ENCODE measurements at places on chromosomes 1 and 21.
A peak's percentile ranks its signal among the peaks of the same experiment; 100 is the strongest.

- DNase-seq = no peak
These were observed 91.2 kb upstream of the KCNJ15 start for GRCh38 chr21:38165466-38166172.

- no peak for DNase-seq
These were observed 48.4 kb downstream of the TRIM11 start for GRCh38 chr1:228358039-228358763.

DNA sequence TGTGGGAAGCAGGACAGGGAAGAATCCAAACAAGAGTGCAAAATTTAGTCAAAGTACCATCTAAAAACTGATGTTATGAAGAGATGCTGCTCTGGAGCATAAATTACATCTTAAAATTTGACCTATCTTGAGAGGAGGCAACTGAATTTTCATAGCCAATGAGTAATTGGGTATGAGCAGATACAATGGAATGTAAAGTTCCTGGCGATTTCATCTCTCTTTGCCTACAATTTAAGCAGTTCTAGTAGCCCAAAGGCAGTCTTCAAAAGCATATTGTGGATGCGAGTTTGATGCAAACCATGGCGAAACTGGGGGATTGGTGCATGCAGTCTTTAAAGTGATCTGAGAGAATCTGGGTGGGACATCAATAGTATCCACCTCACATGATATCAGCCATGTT lies 1265.9 kb downstream of the BRINP3 start:
- DNase-seq = no peak

DNA sequence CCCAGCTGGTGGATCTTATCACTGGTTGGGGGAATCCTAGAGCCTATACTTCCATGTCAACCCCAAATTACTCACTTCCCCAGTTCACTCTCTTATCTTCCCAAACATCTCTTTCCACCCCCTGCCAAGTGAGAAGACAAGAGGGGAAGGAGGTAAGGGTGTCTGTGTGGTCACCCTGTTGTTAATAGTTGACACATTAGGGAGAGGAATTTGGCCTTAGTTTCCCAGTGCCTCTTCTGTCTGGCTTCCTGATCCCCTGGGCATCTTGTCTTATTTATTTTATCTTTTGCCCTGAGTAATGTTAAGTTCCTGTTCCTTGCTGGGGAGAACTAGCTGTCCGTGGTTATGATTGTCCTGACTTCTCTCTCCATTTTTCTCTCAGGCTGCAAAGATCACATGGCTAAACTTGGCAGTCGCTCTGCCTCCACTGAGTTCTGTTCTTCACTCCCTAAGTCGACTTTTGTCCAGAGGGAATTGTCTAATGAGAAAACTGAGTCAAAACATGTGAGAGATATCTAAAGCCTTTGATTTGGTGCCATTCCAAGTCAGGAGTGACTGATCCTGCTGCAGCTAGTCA lies 157.1 kb upstream of the SYT6 start:
- DNase-seq = no peak

GRCh38 chr21:16377120-16377658 lies 647.4 kb downstream of the USP25 start:
- no peak for DNase-seq

GRCh38 chr1:17551755-17552234 lies 12.3 kb downstream of the ARHGEF10L start:
- DNase-seq = no peak

DNA sequence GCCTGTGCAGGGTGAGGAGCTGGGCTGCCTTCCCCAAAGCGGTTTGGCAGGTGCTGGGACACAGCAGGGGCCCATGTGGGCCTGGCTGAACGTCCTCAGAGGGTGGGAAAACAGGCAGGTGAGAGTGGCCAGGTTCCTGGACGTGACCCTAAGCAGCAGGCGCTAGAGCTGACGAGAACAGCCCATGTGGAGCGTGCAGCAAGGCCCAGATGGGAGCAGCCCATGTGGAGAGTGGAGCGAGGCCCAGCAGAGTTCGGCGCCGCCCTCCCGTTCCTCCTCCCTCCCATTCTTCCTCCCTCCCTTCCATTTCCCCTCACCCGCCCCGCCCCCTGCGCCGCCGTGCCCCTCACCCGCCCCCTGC lies 314.4 kb upstream of the VAMP3 start:
- DNase-seq = no peak

DNA sequence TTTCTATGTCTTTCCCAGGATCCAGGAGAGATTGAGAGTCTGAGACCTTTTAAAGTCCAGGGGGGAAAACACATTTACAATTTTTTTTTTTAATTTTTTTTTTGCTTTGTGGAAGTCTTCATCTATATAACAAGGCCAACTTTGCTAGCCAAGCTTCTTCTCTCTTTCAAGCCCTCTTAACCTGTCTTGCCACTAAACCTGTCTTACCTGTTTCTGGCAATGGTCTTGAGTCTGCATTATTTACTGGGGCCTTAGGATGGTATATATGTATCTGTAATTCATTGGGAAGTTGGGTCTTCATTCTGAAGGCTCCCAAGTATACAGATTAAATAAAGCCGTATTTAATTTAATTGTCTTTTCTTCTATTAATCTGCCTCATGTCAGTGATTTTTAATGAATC lies 750.9 kb upstream of the B3GALT2 start:
- DNase-seq = no peak

DNA sequence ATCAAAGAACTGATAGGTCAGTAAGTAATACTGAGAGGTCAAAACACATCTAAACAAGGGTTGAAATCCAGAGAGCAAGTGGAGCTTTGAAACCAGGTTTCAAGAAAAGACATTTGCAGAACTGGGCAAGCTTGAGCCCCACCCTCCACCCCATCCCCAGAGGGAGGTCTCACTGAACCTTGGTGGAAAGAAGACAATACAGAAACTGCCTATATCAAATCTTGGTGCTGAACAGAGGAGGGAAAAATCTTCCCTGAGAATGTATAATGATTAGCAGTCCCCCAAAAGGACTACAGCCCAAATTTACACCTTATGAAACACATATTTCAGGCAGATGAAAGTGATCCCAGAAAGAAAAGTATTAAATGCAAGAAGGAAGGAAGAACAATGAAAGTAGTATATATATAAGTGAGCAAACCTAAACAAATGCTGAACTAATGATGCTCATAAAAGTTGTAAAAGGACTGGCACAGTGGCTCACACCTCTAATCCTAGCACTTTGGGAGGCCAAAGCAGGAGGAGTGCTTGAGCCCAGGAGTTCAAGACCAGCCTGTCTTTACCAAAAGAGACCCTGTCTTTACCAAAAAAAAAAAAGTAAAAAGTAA lies 12.4 kb downstream of the ZBTB17 start:
- no peak for DNase-seq

- DNase-seq = peak; percentile 20
These were observed 46.0 kb upstream of the IL12RB2 start for GRCh38 chr1:67261680-67262079.

Measured in stimulated activated CD4-positive, alpha-beta T cell treated with anti-CD3 and anti-CD28 coated beads, Interleukin-1b, Interleukin-23, amount 100 ng/mL, for 4 hours (primary cell).